ENCODE measurements at places on chromosomes 5 and 9.

- DNase-seq = no peak
These were observed 269.5 kb upstream of the MSX2 start for GRCh38 chr5:174454890-174455289.

- DNase-seq = no peak
These were observed 20.2 kb downstream of the ASTN2 start for GRCh38 chr9:117394655-117395054.

GRCh38 chr5:172944741-172945140 is 14.5 kb upstream of the RPL26L1 start:
- DNase-seq = no peak

GRCh38 chr9:107487521-107488374 is 1.8 kb downstream of the KLF4 start:
- DNase-seq = no peak

DNA sequence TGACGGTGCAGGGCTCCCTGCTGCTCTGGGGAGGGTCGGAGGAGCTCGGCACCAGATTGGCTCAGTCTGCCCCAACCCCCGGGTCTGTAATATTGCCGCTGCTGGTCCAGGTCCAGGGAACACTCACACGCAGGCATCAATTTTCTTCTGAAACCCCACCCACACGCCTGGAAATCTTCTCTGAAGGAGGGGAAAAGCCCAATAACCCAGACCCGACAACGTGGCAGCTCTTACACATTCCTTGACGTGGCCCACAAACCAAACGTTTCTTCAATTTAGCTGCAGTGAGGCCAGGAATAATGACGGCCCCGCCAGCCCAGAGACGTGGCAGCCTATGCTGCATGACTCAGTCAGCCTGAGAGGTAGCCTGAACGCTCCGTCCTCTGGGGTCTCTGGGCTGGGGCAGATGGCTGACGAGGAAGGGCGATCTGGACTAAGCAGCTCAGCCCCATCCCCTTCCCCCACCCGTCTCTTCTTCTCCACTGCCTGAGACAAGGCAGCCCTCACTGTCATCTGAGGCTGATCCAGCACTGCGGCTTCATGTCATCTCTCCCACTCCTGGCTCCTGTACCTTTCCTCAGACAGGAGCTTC is 9.9 kb upstream of the SPARC start:
- DNase-seq = no peak

DNA sequence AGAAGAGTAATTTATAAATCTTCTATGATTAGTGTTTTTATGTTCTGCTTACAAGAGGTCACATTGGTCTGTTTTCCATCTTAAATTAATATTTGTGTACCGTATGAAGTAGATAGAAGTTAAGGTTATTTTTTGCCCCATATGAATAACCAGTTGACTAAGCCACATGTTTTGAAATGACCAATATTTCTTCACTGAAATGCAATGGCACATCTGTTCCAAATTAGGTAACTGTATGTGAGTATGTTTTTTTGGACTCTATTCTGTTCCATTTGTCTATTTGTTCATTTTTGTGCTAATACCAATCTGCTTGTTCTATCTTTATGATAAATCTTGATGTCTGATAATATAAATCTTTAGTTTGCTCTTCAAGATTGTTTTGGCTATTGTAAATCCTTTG is 17.7 kb downstream of the JAK2 start:
- no peak for DNase-seq

DNA sequence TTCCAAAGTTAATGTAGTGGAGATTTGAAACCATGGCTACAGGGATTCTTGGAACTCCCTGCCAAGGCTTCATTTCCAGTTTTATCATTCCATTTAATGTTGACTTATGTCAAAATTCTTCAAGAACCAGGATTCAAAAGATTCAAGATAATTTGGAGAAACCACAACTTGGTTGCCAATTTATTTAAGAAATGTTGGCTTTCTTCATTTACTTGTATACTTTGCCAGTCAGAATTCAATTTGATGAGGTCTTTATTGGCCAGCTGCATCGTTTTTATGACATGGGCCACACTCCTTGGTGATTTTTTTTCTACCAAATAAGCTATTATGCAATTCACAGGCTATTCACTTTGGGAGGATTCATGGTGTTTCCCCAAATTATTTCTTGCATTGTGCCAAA is 53.1 kb upstream of the RASEF start:
- DNase-seq = no peak

DNA sequence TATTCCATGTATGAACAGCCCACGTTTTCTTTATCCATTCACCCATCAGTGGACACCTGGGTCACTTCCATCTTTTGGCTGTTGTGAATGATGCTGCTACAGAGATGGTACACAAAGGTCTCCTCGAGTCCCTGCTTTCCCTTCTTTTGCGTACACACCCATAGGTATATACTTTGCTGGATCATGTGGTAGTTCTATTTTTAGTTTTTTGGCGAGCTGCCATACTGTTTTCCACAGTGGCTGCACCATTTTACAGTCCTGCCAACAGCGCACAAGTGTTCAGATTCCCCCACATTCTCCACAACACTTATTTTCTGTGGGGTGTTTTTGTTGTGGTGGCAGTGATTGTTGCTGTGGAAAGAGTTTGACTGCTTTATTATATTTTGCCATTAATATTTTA is 16.2 kb downstream of the RAPGEF1 start:
- DNase-seq = no peak

GRCh38 chr5:110702704-110703103 is 23.8 kb downstream of the TMEM232 start:
- DNase-seq = no peak

GRCh38 chr9:7289773-7290172 is 509.8 kb downstream of the DMAC1 start:
- no peak for DNase-seq

GRCh38 chr5:117486879-117487391 is 912.3 kb upstream of the SEMA6A start:
- DNase-seq = no peak

DNA sequence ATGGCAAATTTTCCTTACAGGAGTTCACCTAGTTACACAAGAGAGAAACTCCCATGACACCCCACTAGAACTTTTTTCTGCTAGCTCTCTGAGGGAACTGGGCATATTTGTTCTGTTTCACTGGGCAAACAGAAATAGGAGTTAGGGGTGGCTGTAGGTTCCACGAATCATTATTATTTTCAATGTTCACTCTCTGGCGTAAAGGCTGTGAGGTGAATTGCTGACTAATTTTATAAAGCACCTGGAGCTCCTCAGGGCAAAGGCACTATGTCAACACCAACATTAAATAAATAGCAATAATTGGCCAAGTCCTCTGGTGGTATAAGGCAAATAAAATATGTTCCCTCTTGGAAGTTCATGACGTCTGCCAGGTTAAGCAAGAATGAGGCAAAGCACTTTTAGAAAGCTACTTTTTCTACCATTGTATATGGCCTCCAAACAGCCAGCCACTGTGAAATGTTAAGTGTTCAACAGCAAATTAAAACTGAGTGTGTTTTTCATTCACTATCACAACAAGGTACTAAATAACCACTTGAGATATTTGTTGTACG is 344.6 kb downstream of the PDE4D start:
- no peak for DNase-seq

DNA sequence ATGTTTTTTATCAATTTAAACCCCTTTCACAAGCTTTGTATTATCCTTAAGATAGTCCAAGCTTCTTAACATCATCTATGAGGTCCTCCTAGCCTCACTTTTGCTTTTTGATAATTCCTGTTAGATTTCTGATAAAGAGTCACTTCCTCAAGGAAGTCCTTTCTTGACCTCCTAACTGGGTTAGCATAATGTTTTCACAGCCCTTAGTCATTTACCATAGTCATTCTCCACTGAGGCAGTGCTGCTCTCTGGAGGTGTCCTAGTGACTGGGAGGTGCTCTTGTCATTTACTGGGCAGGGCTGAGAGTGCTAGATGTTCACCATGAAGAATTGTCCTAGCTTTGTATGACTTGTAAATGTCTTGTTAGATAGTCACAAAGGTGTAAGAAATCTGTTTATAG is 26.4 kb downstream of the TNPO1 start:
- no peak for DNase-seq

DNA sequence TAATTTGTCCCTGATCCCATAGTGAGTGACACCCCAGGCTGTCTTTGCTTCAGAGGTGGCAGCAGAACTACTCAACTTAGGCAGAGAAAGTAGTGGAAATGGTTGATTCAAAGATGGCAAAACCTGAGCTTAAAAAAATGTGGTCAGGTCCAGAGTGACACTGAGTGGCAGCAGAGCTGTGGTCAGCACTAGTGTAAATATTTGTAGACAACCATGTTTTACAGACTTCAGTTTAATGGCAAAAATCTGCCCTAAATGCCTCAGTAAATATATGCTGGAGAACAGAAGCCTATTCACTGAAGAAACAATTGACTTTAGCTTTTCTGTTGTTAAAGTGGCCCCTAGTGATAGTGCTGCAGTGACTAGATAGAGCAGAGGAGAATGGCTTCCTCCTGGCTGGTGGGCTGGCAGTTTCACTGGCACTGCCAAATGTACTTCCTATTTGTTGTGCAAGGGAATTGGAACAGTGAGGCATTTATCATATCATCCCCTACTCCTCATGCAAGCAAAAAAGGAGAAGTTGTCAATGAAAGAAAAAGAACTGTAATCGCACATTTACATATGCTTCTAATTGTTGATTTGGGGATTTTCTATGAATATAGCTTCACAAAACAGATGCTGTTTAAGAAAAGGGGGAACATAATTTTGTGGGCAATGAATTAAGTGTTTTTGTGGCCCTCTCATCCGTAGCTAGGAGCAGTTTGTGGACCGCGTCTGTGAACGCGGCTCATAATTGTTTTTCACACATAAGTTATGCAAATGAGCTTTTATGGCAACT is 12.0 kb downstream of the PBX3 start:
- peak; percentile 80 for DNase-seq

GRCh38 chr9:136021171-136021871 is 60.1 kb upstream of the UBAC1 start:
- no peak for DNase-seq

DNA sequence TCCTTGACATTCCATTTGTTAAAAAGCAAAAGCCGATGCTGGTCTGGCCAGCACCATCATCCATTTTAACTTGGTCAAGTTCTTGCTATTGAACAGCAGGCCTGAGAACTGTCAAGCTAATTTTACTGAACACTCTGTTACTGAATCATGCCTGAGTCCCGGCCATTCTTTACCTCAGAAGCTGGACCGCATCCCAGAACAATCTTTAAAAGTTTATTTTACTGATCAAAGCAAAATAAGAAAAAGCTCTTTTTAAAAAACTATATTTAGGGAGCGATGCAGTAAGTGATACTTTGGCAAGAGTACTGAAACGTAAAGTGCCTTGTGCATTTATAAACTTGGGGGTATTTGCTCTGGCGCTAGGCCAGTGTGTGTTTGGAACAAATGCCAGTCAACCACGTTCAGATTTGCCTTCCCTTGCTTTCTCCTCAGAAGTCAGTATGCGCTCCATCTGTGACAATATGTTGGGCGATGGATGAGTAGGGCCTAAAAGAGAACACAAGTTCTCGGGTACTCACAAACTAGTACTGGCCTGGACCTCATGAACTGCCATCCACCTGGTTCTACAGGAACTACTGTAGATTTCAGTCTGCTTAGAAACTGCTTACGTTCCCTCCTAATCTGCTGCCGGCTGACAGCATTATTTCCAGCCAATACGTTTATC is 161.9 kb downstream of the MAPKAP1 start:
- DNase-seq = no peak

DNA sequence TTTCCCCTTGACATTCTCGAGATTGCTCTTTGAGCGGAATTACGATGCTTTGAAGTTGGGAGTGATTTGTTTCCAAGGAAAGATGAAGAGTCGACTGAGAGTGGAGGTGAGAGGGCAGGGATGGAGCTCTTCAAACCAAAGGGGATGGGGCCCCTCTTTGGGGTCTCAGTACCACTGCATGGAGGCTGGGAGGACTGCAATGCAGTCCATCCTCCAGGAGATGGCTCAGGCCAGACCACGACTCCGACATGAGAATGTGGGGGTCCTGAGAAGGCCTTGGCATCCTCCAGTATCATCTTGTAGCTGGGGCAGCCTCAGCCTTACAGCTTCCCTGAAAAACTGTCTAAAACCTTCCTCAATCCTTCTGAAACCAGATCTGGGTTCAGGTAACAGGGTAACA is 51.1 kb upstream of the CDKN2AIPNL start:
- DNase-seq = no peak

DNA sequence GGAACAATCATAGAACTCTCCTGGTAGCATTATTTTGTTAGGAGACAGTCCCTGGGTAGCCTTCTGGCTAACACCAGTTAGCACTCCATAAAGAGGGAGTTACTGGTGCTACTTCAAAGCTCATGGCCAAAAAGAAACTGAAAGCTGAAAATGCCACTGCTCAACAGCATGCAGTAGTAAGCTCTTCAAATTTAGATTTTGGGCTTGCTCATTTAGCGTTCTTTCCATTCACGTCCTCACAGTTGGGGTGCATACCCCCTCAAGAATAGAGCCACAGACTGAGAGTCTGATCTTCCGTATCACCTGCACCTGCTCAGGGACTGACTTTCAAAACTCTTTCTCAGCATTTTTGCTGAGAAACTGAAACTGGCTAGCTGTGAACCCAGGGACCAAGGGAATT is 24.7 kb downstream of the NTRK2 start:
- no peak for DNase-seq

GRCh38 chr9:131815970-131816873 is 76.3 kb upstream of the RAPGEF1 start:
- DNase-seq = no peak

- no peak for DNase-seq
These were observed 1.0 kb downstream of the HMGCS1 start for GRCh38 chr5:43312076-43312661.

- DNase-seq = no peak
These were observed 30.1 kb downstream of the ARRDC3 start for GRCh38 chr5:91352831-91353695.

DNA sequence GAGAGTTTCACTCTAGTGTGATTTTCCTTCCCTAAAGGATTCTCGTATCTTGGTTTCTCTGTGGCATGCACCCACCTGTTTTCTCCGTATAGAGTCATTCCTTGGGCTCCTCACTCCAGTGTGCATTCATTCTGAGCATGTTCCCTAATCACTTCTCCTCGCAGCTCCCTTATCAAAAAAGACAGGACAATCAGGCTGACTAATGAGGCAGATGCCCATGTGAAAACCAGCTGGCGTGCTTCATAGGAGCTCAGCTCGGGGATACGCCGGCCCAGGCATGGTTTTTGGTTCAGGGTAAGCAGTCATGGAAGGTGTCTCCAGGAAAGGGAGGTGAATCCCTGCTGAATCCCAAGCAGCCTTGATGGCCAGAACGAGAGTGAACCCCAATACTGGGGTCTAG is 41.2 kb upstream of the INSYN2B start:
- DNase-seq = no peak

DNA sequence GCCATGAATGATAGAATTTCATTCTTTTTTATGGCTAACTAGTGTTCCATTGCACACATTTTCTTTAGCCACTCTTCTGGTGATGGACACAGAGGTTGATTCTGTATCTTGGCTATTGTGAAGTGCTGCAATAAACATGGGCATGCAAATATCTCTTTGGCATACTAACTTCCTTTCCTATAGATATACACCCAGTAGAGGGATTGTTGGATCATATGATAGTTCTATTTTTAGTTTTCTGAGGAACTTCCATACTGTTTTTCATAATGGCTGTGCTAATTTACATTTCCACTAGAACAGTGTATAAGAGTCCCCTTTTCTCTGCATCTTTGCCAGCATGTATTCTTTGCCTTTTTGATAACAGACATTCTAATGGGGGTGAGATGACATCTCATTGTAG is 50.4 kb upstream of the CDK5RAP2 start:
- no peak for DNase-seq

All from foreskin melanocyte (primary cell).